ENCODE measurements at places on chromosomes 4 and X. TPM values are rescaled to one million over a fixed set of nuclear protein-coding genes. Genes with fewer than 3 reads are reported as not detected.

- DNase-seq, result no peak
- H3K27me3 ChIP-seq, result no peaks in the 10 kb centered on the region
- no peaks in the 10 kb centered on the region for H3K36me3 ChIP-seq
- no peak overlapping the region for H3K27ac ChIP-seq
- no peak overlapping the region for H3K4me3 ChIP-seq
- H3K4me1 ChIP-seq, result no peaks in the 10 kb centered on the region
Observed at GRCh38 chr4:124515591-124515990, 196.9 kb downstream of the ANKRD50 start.

- no peaks in the 10 kb centered on the region for H3K4me1 ChIP-seq
- no peak overlapping the region for H3K27ac ChIP-seq
- H3K27me3 ChIP-seq, result no peaks in the 10 kb centered on the region
- no peak for DNase-seq
- H3K4me3 ChIP-seq, result no peak overlapping the region
Observed at GRCh38 chrX:108070891-108071290, 20.5 kb downstream of the PSMD10 start.

GRCh38 chr4:143344774-143345173 lies 8.1 kb downstream of the GAB1 start:
- no peak overlapping the region for H3K27ac ChIP-seq
- DNase-seq, result no peak
- no peaks in the 10 kb centered on the region for H3K27me3 ChIP-seq
- H3K4me1 ChIP-seq, result no peaks in the 10 kb centered on the region
- H3K4me3 ChIP-seq, result no peak overlapping the region

- no peaks in the 10 kb centered on the region for H3K4me1 ChIP-seq
- H3K36me3 ChIP-seq, result no peaks in the 10 kb centered on the region
- H3K4me3 ChIP-seq, result no peak overlapping the region
- no peaks in the 10 kb centered on the region for H3K27me3 ChIP-seq
Observed at GRCh38 chr4:92246384-92246783, 57.4 kb upstream of the GRID2 start.

DNA sequence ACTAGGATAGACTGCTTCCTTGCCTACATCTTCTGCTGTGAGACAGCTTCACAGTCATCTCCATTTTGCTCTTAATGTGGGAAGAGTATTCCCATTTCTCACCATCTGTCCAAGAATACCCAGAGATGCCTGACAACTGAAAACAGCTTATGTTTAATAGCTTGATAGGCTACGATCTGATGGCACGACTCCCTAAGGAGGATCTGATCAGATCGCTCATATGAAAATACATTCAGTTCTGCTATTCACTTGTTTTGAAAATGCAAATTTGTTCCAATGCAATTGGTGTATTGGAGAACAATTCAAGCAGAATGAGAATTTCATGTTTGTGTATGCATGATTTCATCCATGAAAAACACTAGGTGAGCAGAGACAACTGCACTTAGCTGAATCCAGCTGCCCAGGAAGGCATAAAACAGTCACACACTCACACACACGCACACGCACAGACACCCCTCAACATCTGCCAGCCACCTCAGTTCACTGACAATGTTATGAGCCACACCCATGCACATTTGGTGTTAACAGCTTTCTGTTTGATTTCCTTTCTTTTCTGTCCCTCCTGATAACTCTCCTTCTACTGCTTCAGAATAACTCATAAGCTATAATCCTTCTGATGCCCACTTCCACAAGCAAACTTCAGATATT lies 29.6 kb downstream of the TRIML1 start:
- H3K4me1 ChIP-seq, result no peaks in the 10 kb centered on the region
- no peak overlapping the region for H3K4me3 ChIP-seq
- no peak for DNase-seq
- H3K27me3 ChIP-seq, result no peaks in the 10 kb centered on the region
- H3K36me3 ChIP-seq, result no peaks in the 10 kb centered on the region

DNA sequence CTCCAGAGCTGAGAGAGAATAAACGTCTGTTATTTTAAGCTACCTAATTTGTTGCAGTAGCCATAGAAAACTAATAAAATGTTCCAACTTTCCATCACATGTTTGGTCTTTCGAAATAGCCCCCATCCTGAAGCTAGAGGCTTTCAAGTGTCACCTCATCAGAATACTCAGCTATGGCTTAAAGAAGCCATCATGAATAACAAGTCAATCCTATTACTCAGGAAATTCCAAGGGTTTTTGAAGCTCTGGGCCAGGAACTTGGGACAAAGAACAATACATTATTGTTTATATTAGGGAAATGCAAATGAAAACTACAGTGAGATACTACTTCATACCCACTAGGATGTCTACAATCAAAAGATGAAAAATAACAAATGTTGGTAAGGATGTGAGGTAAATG lies 42.2 kb downstream of the TBCK start:
- no peak overlapping the region for H3K27ac ChIP-seq
- no peaks in the 10 kb centered on the region for H3K36me3 ChIP-seq
- H3K4me1 ChIP-seq, result peaks cover 6% of the 10 kb centered on the region
- no peaks in the 10 kb centered on the region for H3K27me3 ChIP-seq
- H3K4me3 ChIP-seq, result no peak overlapping the region

- H3K4me3 ChIP-seq, result no peak overlapping the region
- no peak overlapping the region for H3K27ac ChIP-seq
- no peaks in the 10 kb centered on the region for H3K4me1 ChIP-seq
- no peaks in the 10 kb centered on the region for H3K36me3 ChIP-seq
Observed at GRCh38 chr4:125184116-125184515, 130.6 kb upstream of the FAT4 start.

- no peak overlapping the region for H3K27ac ChIP-seq
- no peaks in the 10 kb centered on the region for H3K27me3 ChIP-seq
- no peak overlapping the region for H3K4me3 ChIP-seq
- no peaks in the 10 kb centered on the region for H3K4me1 ChIP-seq
- no peaks in the 10 kb centered on the region for H3K36me3 ChIP-seq
- no peak for DNase-seq
Observed at GRCh38 chr4:104906276-104906675, 240.4 kb upstream of the TET2 start.

GRCh38 chrX:134158821-134159512 lies 78.0 kb upstream of the CCDC160 start:
- no peak overlapping the region for H3K4me3 ChIP-seq
- no peak for DNase-seq
- peaks cover 26% of the 10 kb centered on the region for H3K4me1 ChIP-seq
- no peak overlapping the region for H3K27ac ChIP-seq

DNA sequence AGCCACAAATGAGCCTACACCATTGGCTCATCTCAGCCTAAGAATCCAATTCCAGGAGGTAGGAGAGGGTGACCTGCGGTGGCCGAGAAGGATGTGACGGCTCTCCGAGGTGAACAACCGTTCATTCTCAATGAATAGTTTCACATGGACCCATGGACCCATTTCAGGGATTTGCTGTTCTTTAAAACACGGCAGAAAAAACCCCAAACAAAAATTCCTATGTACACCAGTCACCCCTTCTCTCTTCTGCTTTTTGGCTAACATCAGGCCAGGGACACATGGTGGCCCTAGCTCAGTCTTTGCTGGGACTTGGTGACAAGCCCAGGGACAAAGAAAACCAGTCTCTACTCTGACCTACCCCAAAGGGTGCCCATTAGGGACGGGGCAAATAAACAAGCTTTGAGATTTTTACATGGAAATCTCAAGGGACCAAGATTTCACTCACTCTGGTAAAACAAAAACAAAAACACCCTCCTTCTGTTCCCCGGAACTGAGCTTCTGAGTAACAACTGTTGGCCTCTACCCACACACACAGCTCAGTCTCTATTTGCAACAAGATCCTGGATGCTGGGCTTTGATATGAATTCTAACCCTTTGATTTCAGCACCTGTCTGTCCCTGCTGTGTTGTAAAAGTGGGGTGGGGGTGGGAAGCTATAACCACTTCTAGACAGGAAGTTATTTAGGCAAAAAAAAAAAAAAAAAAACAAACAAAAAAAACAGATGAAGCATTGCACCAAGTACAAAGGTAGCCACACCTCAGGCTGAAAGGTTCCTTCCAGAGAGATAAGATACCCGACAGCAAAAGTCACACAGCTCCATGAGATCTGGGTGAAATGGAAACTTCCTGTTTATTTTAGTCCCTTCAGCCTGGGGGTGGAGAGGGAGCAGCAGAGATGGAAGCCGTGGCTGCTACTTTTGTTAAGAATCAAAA lies 49.0 kb downstream of the DDX3X start:
- DNase-seq, result no peak
- no peaks in the 10 kb centered on the region for H3K27me3 ChIP-seq
- H3K36me3 ChIP-seq, result no peaks in the 10 kb centered on the region
- no peak overlapping the region for H3K27ac ChIP-seq
- no peak overlapping the region for H3K4me3 ChIP-seq

- DNase-seq, result peak; percentile 32
- no peaks in the 10 kb centered on the region for H3K36me3 ChIP-seq
- no peak overlapping the region for H3K27ac ChIP-seq
Observed at GRCh38 chrX:123339221-123339905, 155.3 kb downstream of the GRIA3 start.

DNA sequence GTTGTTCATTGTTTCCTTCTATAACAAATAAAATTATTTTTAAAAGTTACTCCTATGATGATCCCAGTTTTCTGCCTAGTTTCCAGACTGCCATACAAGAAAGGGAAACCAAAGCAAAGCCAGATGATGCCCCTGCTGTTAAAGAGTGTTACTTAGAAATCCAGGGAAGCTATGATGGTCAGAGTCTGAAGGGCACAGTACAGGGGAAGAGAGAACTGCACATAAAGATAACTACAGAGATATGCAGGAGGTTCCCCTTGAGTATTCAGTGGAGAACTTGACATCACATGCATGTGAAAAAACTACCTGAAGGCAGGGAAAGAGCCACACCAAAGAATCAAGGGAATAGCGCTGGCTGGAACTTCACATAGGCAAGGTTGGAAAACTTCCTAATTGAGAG lies 494.2 kb upstream of the FSTL5 start:
- no peak overlapping the region for H3K27ac ChIP-seq
- H3K36me3 ChIP-seq, result no peaks in the 10 kb centered on the region
- H3K4me3 ChIP-seq, result no peak overlapping the region
- H3K4me1 ChIP-seq, result no peaks in the 10 kb centered on the region
- H3K27me3 ChIP-seq, result no peaks in the 10 kb centered on the region

DNA sequence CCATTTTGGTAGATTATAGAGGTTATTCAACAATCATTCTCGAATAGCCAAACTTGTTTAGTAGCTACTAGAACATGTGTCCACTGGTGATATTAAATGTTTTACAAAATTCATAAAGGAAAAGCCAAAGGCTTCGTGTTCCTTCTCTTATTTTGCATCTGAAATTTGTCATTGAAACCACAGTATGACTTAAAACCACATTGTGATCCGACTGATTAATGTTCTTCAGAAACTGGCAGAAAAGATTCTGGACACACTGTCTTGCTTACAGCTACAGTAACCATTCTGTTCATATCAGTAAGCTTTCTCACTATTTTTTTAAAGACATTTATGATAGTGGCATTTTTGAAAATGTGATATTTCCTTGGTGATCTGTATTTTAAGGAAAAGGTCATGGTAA lies 2.6 kb upstream of the SMARCA1 start:
- DNase-seq, result no peak
- H3K4me3 ChIP-seq, result no peak overlapping the region
- H3K4me1 ChIP-seq, result no peaks in the 10 kb centered on the region
- H3K36me3 ChIP-seq, result no peaks in the 10 kb centered on the region
- H3K27ac ChIP-seq, result no peak overlapping the region

GRCh38 chr4:8393593-8394038 lies 46.9 kb downstream of the ACOX3 start:
- DNase-seq, result no peak
- no peak overlapping the region for H3K4me3 ChIP-seq
- H3K36me3 ChIP-seq, result no peaks in the 10 kb centered on the region
- H3K27ac ChIP-seq, result no peak overlapping the region

DNA sequence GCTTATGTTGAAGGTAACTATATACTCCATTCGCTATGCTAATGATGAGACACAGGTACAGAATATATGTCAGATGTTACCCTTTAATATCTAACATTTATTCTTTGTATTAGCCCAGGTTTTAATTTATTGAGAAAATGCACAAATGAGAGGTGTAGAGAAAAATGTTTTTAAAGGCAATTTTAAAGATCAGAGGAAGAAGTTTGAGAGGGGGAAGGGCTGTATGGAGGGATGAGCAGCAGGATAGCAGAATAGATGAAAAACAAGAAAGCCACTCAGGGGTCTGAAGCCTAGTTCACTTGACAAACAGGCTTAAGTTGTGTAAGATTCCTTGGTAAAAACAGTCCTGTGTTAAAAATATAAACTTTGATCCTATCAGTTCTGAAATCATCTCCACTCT lies 3.7 kb downstream of the MAB21L2 start:
- no peak overlapping the region for H3K27ac ChIP-seq
- no peaks in the 10 kb centered on the region for H3K27me3 ChIP-seq
- no peak overlapping the region for H3K4me3 ChIP-seq
- no peaks in the 10 kb centered on the region for H3K36me3 ChIP-seq
- H3K4me1 ChIP-seq, result no peaks in the 10 kb centered on the region
- DNase-seq, result no peak

DNA sequence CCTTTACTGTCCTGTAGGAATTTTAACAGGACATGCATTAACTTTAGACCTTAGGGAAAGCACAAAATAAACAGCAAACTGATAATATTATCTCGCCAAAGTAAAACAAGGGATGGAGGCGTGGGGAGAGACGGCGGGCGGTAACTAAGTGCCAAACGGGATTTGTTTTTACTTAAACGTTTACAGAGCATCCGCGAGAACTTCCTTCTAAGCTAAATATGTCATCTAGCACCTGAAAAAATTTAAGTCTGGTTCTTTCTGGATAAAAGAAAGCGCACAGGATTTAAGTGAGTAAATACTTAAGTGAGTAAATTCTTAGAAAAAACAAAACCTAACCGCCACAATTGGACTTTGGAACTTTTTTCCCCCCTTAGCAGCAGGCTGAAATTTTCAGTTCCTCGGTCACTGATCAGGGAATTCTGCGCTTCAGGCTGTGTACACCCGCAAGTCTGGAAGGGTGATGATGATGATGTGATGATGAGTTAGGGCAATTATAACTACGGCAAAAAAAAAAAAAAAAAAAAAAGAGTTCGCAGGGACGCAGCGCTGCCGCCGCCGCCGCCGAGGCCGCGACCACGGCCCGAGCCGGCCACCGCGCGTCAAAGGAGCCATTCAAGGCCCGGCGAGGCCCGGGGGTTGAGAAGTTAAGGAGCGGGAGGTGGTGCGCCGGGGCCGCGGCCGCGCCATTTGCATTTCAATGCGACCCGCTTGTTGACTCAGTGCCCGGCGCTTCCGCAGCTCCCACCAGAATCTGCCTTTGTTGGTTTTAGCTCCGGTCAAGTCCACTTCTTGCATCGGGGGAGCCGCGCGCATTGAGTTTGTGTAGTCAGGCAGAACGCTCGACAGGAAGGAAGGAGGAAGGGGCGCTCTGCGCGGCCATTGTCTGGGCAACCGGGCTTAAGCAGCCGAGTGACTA lies 108.8 kb downstream of the SPRY1 start:
- no peaks in the 10 kb centered on the region for H3K36me3 ChIP-seq
- no peaks in the 10 kb centered on the region for H3K27me3 ChIP-seq
- no peak overlapping the region for H3K4me3 ChIP-seq
- no peak overlapping the region for H3K27ac ChIP-seq
- DNase-seq, result no peak
- H3K4me1 ChIP-seq, result no peaks in the 10 kb centered on the region

DNA sequence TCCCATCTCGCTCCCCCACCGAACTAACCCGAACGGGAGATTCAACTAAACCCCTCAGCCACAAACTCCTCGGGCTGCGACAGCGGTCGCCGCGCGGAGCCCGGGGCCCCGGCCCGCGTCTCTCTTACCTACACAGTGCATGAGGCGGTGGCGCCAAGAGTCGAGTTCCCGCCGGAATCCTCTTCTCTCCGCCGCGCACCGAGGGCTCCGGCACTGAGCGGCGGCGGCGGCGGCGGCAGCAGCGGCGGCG lies 160 bp downstream of the LCORL start:
- H3K4me1 ChIP-seq, result peaks cover 42% of the 10 kb centered on the region
- H3K27me3 ChIP-seq, result no peaks in the 10 kb centered on the region
- 0 out of 2 replicates have a peak, but pooled peaks cover 3% of the 10 kb centered on the region for H3K36me3 ChIP-seq
- H3K4me3 ChIP-seq, result peak overlapping the region; percentile 86

PCDH11X gene
- total RNA-seq, result 0.04 TPM

SYAP1 gene
- total RNA-seq, result 31.2 TPM

TMSB15C gene
- 6.1 TPM for total RNA-seq

Measured in Karpas-422 (cell line).